GM12892 (cell line): ENCODE measurements at places on chromosomes 11 and 22.

DNA sequence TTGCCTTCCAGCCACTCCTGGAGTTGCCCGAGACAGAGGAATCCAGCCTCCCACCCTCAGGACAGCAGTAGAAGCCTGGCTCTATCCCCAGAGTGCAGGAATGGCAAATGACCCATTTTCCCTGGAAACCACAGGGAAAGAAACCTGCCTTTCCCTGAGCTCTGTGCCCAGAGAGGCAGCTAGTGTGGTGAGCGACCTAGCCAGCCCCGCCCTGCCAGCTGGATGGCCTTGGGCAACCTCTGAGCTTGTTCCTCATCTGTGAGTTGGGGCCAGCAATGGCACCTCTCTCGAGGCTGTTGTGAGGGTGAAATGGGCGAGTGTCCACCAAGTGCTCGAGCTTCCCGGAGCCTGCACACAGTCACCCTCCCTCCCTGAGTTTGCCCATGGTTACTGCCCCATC lies 3.7 kb downstream of the OMP start:
- DNase-seq, result no peak

- DNase-seq, result peak; percentile 69
Measured at GRCh38 chr11:60951904-60952741, at the start of gene SLC15A3. TSS of gene SLC15A3 (minus strand) at chr11:60952176. CDS start at chr11:60951551, 625 bp downstream.

- no peak for DNase-seq
Measured at GRCh38 chr11:37963440-37963839, 1365.4 kb upstream of the RAG2 start.

DNA sequence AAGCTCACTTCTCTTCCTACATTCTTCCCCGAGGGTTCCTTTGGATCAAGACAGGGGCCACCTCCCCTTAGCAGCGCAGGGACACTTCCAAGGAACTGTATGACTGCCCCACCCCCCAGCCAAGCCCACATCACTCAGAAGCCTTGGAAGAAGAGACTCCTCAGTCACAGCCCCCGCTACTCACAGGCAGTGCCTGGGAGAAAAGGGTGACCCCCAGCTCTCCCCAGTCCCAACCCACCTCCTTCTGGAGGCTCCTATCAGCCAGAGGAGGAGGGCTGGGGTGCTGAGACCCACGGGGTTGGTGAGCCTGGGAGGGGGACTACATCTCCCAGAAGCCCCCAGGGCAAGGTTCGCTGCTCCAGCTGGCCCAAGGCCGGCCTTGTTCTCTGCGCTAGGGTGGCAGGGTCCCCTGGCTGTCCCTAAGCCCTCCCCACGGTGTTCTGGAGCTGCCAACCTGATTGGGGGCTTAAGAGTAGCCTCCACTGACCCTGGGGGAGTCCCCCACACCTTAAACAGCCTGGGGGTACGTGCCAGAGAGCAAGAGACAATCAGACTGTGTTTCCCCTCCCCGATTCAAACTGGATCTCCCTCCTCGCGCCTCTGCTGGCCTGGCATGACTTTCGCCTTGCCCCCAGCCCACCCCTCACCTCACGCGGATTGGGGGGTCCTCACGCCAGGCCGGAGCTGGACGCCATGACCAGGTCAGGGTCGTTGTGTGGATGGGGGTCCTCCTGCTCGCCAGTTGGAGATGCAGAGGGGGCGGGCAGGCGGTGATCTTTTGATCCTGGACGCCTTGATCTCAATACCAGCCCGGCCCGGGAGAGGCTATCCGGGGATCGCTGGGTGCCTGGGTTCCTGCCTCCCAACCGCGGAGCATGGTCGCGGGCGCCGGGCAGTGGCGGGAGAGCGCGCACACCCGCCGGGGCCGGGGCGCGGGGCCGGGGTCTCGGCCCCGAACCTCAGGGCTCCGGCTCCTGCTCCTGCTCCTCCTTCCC lies 838 bp downstream of the BCL9L start:
- DNase-seq, result peak; percentile 85

DNA sequence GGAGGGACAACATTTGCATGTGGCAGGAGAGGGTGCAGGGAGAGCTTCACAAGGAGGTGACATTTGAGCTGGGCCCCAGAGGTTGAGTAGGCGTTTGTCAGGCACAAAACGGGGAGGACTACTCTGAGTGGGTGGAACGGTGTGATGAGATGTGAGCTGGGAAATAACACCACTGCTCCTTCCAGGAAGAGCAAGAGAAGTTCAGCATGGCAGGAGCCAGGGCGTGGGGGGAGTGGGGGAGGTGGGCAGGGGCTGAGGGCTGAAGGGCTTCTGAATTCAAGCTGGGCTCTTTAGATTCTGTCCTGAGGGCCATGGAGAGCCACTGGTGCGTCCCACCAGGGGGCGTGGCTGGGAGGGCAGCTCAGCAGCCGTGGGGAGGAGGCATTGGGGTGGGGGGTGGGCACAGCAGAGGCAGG lies 54.2 kb downstream of the OTOG start:
- no peak for DNase-seq

DNA sequence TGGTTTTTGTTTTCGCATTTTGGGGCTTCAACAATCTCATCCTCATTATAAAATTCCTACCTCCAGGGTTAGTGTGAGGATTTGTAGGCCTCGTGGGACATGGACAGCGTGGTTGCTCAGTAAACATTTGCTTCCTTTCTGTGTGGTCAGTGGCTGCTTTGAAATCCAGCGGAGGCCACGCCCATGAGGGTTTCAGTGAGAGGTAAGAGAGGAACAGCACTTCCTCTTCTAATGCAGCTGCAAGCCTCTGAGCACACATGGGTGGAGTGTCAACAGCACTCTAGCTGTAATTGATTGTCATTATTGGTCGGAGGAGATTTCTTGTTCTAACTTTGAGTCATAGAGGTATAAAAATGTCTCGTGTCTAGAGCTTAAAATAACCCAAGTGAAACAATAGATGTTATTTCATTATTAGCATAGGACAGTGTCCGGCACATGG lies 6.0 kb upstream of the ARHGAP42 start:
- DNase-seq, result peak; percentile 63

DNA sequence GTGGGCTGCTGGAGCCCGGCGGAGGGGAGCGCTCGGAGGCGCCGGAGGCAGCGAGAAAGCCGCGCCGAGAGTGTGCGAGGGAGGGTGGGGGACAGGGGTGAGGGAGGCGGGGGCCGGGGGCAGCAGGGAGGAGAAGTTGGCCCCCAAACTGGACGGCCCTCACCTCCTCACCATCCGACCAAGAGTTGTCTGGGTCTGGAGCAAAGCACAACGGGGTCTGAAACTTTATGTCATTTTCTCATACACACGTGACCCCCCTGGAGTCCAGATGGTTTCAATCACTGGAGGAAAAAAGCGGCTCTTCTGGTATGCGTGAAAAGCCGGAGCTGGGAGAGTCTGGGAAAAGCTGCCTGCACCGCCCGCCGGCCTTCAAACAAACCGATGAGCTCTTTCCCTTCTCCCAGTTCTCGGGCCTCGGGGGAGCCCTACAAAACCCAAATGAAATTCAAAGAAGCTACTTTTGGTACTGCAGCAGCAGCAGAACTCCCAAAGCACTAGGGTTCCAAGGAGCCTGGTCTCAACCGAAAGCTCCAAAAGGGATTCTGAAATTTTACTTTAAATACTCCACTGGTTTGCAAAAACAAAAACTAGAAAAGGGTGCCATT lies 39.7 kb upstream of the AKIP1 start:
- no peak for DNase-seq

GRCh38 chr11:27971171-27971570 lies 136.8 kb downstream of the KIF18A start:
- DNase-seq, result no peak

GRCh38 chr22:44085743-44086270 lies 61.7 kb downstream of the PARVB start:
- peak; percentile 48 for DNase-seq

DNA sequence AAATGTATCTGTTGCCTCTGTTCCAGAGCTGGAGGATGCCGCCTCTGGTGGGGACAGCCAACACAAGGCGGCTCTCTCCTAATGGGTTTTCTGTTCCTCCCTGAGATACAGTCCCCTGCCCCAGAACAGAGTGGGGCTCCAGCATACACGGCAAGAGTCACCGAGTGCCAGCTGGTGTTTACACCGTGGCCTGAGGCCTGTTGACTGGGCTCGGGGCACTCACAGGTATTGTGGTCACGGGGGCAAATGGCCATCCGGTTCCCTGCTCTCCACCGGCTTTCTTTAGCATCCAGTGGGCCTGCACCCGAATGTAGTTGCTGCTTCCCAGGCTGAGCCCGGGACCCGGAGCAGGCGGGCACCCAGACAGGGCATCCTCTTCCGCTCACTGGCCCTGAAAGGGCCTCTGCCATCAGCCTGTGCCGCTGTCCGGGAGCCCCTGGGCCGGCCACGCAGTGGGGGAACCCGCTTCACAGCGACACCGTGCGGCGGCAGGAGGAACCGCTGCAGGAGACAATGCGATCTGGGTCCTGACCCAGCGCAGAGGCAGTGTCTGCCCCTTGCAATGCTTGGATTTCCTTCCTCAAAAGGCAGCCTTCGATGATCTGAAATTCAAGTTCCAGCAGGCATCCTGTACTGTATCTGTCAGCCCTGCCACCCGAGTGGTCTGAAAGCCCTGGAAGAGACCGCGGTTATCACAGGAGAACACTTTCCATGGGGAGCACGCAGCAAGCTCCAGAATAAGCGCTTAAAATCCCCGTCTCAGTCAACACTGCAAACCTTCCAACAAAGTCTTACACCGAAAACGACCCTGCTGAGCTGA lies 859 bp upstream of the KRTAP5-5 start:
- DNase-seq, result peak; percentile 73

DNA sequence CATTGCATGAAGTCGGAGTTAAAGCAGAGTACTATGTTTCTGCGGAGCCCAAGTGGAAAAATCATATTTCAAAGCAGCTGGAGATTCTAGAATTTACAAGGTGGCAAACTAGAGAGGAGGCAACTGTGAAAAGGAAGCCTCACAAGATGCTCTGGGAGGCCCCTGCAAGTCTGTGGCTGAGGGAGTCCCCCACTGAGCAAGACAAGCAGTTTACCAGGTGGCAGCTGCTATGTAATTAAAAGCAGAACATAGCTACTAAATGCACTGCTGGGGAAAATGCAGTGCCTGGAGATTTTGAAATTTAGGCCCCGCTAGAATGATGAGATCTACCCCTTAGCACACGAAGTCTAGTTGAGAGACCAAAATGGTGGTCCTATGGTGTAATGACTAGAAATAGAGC lies 728.0 kb downstream of the OPCML start:
- DNase-seq, result no peak

DNA sequence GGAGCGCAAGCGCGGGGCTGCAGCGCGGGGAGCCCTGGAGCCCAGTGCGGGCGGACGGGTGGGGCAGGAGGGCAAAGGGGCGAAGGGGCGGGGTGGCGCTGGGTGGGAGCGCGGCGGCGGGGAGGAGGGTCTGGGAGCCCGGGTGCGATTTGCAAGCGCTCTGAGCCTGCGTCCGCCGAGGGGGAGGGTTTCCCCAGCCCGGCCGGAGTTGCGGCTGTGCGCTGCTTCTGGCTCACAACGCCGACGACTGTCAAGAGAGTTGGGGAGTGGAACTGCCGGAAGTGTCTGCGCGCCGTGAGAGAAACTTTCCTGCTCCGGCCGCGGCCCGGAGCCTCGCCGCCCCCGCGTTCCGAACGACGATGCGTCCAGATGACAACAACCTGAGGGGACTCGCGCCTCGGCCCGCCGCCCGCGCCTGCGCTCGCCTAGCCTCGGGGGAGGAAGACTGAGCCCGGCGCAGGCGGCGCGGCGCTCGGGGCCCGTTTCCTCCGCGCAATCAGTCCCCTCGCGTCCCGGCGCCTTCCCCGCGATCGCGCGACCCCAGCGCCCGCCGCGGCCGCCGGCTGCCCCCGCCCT lies at the start of gene ARHGAP42:
Gene ARHGAP42 (plus strand): TSS at position 235 of the 576 bp plus-strand sequence. CDS start 391 bp downstream, outside the sequence.
- peak; percentile 63 for DNase-seq

DNA sequence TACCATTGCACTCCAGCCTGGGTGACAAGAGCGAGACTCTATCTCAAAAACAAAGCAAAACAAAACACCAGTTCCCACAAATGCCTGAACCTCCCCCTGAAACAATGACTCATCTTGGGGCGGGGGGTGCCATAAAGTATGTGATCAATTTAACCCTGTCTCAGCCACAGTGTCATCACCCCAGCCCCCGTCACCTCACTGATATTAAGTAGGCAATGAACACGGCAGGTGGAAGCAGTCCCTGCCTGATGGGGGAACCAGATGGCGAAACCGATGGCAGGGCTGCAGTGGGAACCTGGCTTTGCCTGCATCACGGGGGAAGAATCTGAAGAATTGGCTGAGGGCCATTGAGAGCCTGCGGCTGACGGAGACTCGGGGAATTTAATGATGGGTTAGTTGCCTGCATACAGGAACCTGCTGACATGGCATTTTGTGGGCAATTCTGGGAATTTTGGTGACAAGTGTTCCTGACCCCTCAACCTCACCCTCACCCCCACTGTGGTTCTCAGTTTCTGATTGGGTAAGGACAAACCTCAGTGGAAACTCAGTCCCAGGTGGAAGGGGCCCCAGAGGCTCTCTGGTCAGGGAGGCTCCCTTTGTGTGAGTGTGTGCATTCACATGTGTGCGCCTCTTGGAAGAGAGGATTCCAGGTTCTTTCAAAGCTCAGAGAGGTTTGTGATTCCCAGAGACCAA lies 39.1 kb upstream of the SHISAL1 start:
- DNase-seq, result no peak

- DNase-seq, result no peak
Measured at GRCh38 chr11:57496109-57496820, 19.2 kb downstream of the SLC43A1 start.

DNA sequence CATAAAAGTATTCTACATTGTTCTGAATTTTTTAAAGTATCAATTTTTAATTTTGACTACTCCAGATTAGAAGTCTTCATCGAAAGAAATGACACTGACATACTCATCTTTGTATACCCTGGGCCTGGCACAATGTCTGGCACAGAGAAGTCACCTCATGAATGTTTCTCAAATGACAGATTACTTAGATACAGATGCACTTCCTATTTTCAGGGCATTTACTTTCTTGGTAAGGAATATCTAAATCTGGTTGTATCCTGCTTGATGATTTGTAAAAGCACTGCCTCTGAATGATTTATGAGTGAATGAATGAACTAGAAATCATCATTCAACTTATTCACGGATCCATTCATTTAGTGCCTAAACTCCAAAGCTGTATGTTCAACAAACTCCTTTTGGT lies 1784.7 kb downstream of the LRRC4C start:
- no peak for DNase-seq

DNA sequence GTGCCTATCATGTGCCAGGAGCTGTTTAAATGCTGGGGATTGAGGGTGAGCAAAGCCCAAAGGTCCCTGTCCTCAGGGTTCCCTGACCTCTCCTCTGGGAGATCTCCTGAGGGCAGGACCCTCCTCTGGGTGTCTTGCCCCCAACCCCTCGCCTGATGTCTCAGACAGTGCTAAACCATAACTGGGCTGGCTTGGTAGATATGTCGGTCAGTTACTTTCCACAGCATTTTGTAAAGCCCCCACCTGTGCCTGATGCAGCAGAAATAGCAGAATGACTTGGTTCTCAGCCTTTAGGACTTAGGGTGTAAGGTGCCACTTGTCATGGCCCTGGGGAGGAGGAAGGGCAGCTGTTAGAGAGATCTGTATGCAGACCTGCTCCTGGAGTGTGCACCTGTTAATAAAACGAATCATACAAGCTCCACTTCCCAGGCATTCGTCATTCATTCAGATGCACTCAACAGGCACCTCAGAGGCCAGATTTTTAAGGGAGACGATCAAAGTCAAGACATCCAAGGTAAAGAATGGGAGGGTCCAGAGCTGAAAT lies 88.1 kb downstream of the TP53I11 start:
- no peak for DNase-seq

- DNase-seq, result no peak
Measured at GRCh38 chr11:63165706-63166310, 21.8 kb upstream of the SLC22A24 start.
